ENCODE measurements at places on chromosomes 7 and 10.
A peak's percentile ranks its signal among the peaks of the same experiment; 100 is the strongest.

GRCh38 chr7:116449950-116450349 is 49.6 kb upstream of the CAV2 start:
- no peak for DNase-seq

DNA sequence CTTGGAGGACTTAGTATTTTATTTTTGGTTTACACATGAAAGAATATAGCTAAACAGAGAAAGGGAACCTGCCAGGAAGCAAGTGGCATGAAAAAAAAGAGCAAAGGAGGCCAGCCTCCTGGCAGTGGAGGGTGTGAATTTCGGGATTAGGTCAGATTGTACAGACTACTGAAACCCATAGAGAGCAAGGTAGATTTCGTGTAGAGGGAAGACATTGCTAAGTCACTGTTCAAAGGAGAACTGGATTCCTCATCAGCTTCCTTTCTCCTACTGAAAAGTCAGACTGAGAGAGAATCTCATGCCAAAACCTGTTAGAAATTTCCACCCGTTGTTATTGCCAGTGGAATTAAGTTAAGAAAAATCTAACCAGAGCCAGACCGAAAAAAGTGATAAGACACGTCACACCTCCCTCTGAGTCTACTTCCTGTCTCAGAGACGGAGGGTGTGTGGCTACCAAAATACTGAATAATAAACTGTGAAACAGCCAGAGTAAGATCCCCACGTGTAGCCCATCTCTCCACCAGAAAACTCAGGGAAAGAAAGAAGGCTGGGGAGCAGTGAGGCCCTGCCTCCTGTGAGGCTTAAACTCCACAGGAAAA is 118.8 kb downstream of the SKIDA1 start:
- DNase-seq = no peak

- DNase-seq = no peak
Measured at GRCh38 chr10:18759575-18759974, 100.3 kb downstream of the ARL5B start.

DNA sequence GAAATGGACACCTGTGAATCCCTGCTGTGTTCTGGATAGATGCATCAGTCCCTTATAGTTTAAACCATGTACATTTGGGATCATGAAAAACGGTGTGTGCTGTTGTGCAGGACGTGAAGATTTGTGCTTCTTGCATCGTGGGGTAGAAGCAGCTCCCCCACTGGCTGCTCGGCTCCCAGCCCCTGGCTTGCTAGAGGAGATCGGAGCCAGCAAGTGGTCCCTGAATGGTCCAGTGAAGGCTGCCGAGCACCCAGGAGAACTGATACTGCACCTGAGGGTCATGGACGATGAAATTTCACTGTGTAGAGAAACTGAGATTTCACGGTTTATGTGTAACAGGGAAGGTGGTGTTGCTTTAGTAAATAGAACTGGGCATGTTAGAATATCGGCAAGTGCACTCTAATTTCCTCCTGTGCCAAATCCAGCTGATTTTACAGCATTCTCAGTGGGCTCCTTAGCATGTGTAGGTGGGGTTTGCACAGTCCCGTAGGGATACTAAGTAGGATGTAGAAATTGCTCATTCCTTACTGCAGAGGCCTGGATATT is 655.1 kb upstream of the FOXK1 start:
- DNase-seq = peak; percentile 58

DNA sequence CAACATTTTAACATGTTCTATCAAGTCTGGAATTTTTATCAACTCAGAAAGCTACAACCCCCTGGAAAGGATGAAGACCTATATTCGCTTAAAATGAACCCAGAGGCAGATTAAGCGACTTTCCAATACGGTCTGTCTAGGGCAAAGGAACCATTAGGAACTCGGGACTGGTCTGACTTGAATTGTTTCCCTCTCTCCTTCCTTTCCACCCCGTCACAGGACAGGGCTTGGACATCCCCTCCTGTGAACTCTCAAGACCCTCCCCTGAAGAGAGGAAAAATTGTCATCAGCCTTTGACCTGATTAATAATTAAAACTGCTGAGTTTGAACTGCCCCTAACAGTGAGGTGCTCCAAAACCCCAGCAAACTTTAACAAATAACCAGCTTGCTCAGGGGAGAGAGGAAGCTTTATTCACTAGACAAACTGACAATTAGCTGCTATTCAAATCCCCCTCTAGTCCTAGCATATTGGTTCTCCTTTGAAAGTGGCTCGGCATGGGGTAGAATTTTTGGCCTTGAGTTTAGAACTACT is 22.6 kb upstream of the SLF2 start:
- no peak for DNase-seq

DNA sequence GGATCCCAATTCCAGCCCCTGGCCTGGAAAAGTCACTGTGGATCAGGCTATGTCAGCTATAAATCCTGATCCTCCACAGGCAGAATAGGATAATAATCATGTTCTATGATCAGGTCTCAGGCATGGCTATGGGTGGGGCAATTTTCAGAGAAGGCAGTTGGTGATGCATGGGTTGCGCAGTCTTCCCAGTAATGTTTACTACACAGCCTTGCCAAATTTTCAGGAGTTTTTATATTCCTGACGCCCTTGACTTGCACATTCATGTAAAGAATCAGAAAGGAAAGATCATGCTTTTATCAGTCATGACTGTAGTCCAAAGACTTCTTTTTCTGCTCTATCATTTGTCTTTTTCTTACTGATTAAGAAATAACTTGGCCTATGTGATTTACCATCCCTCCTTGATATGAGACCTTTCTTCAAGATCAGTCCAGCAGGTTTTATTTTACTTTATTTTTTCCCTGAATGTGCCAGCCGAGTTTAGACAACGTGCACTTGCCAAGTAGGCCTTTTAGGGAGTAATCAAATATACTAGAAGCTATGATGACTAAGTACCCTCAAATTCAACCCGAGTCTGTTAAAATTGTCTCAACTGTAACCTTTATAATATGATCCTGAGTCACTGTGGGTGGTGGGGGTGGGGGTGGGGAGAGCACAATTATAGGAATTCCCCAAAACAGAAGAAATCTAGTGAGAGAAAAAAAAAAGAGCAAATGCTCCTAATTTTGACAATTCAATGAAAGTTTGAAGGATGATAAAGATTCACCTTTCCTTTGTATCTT is 31.9 kb downstream of the ARL4A start:
- no peak for DNase-seq

GRCh38 chr10:100510533-100511308 is 8.9 kb downstream of the SEC31B start:
- no peak for DNase-seq

DNA sequence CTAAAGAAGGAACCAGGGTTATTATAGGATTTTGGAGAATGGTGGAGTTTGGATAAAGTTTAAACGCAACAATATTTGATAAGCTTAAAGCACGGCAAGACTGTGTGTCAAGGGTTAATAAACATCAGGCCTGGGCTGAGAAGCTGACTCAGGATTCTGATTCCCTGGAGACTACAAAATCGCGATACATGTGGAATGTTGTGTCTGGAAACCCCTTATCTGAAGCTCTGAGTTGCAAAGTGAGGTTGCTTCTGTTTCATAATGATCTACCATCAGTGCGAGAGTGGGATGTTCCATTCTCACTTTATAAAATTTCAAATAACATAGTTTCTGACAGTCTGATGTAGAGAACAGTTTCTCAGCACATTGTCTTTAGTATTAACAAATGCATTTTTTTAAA is 7.8 kb downstream of the C1GALT1 start:
- no peak for DNase-seq

- DNase-seq = no peak
Measured at GRCh38 chr7:80413383-80413945, 98.4 kb downstream of the GNAT3 start.

GRCh38 chr10:21959998-21960397 is 43.5 kb downstream of the DNAJC1 start:
- no peak for DNase-seq

GRCh38 chr10:113124724-113125123 is 174.7 kb downstream of the TCF7L2 start:
- DNase-seq = no peak

GRCh38 chr10:24858288-24859270 is 93.8 kb downstream of the PRTFDC1 start:
- DNase-seq = no peak

GRCh38 chr7:141014125-141014523 is 628 bp downstream of the MRPS33 start:
- DNase-seq = no peak

DNA sequence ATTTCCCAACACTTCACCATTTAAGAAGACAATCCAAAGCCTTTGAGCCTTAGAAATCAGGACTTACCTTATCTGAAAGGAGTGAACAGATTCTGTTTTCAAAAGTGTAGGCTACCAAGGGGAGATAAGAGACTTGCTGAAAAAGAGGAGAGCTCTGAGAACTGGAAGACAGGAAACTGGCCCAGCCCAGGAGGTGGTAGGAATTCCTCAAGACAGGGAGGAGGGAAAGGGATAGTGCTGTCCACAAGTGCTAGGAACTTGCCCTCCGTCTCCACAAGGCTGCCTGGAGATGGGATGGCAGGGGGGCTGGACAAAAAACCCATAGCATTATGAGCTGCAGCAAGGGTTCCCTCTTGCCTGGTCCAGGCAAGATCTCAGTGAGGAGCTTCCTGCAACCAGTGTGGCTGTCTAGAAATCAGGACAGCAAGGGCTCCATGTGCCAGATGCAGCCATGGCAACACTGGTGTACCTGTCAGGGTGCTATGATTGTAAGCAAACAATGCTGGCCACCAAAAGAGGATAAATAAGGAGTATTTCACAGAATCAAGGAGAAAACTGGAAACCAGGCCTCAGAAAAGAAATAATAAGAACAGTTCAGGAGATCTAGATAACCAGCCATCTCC is 22.7 kb upstream of the FRMD4A start:
- DNase-seq = no peak

DNA sequence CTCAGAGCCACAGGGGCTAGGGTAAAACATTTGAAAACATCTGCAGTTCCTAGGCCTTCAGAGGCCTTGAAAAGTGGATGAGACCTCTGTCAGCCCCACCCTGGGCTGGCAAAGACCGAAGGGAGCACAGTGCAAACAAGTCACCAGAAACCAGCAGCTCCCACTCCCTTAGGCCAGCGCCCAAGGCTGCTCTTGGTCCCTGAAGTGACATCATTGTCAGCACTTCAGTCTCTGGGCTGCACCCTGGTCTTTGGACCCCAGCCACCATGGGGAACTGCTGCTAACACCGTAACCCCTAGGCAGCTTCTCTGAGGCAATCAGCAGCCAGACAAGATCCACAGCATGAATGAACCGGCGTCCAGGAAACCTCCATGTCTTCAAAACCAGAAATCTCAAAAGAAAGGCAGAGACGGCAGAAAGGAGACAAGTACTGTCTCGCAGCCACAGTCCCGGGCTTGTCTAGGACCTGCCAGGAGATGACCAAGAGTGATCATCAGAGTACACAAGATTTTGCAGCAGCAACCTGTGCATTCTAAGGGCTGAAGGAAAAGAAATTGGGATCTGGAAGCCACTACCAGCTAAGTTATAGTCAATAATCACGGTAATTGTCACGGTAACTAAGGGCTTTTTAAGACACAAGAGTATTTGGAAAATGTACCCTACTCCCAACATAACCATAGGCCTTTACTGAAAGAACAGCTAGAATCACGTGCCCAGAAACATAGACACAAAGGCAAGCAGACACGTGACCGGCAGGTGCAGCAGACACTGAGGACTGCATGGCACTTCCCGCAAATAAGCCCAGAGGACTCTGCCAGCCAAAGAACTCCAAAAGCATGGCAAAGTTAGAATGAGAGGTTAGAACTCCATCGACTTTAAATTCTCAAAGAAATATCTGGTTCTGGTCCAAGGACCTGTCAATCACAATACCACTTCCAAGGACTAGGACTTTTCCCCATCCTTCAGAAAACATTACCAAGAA is 23.3 kb downstream of the CPXM2 start:
- no peak for DNase-seq

GRCh38 chr10:33801705-33802104 is 467.2 kb upstream of the NRP1 start:
- no peak for DNase-seq

GRCh38 chr7:36942025-36942424 is 217.7 kb upstream of the AOAH start:
- no peak for DNase-seq

DNA sequence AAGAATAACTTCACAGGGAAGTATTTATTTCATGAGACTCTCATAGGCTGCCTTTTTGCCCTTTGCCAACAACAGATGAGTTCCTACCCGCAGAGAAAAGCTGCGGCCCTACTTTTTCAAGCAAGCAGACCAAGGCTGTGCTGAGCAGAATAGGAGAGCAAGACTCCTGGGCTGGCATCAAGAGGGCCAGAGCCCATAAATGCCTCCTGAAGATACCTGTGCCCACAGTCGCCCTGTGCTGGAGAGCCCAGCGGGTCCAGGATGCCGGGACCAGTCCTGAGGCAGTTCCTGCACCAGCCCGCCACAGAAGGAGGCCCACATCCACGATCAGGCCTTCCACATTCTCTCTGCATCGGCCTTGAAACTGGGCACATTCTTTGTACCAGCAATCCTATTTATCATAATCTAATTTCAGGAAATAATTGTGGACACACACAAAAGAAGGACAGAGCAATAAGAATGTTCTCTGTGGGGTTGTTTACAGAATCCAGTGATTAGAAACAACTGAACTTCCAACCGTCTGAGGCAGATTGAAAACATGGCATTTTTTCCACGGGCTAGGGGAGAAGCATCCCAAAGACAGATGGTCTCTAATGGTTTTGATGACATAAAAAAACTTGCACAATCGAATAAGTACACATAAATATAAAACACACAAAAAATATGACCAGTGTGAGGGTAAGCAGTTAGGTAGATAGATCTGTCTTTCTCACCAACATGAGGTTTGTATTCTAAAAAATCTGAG is 95.6 kb downstream of the CPXM2 start:
- peak; percentile 61 for DNase-seq

- no peak for DNase-seq
Measured at GRCh38 chr10:73941300-73941699, 30.4 kb downstream of the PLAU start.

- no peak for DNase-seq
Measured at GRCh38 chr10:122864901-122865300, 14.5 kb downstream of the FAM24B start.

DNA sequence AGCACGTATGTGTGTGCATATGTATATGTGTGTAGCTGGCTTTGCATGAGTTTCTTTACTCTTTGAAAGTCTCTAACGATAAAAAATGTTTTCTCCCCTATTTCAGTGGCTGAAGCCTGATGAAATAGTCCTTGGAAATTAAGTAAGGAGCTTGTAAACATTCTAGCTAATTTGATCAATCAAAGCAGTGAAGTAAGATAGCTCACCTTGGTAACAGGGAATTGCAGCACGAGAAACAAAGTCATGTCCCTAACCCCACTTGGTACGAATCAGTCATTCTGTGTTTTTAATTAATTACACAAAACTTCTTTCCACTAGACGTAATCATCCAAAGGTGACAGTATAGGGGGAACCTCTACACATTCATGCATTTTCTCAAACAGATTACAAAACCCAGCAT is 41.5 kb downstream of the GPR37 start:
- DNase-seq = no peak

GRCh38 chr10:49269523-49269922 is 29.4 kb upstream of the C10orf71 start:
- peak; percentile 54 for DNase-seq

DNA sequence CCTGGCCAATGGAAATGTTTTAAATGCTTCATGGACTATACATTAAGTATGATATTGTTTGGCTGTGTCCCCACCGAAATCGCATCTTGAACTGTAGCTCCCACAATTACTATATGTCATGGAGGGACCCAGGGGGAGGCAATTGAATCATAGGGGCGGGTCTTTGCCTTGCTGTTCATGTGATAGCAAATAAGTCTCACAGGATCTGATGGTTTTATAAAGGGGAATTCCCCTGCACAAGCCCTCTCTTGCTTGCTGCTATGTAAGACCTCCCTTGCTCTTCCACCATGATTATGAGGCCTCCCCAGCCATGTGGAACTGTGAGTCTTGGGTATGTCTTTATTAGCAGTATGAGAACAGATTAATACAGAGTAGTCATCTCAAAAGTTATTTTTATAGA is 32.4 kb upstream of the GRB10 start:
- DNase-seq = no peak
